ENCODE measurements at places on chromosomes 7 and 10.

- no peak for DNase-seq
These were observed 29.6 kb upstream of the ZNF273 start for GRCh38 chr7:64873517-64873916.

GRCh38 chr7:114703677-114704076 is 218.2 kb upstream of the MDFIC start:
- DNase-seq: no peak

GRCh38 chr10:61608255-61609033 is 54.3 kb upstream of the CABCOCO1 start:
- DNase-seq: no peak

- DNase-seq: no peak
These were observed 2.4 kb upstream of the CNOT4 start for GRCh38 chr7:135512135-135512887.

- no peak for DNase-seq
These were observed 324.4 kb upstream of the AOAH start for GRCh38 chr7:37048674-37049073.

GRCh38 chr10:93090619-93091018 is 16.9 kb downstream of the CYP26A1 start:
- DNase-seq: no peak

GRCh38 chr10:76558996-76559891 is 1078.4 kb downstream of the KCNMA1 start:
- no peak for DNase-seq

GRCh38 chr10:59903871-59904270 is 2.5 kb downstream of the CCDC6 start:
- DNase-seq: no peak

GRCh38 chr7:13489386-13489785 is 500.1 kb downstream of the ETV1 start:
- no peak for DNase-seq

GRCh38 chr7:51329696-51330263 is 13.2 kb upstream of the COBL start:
- DNase-seq: no peak

DNA sequence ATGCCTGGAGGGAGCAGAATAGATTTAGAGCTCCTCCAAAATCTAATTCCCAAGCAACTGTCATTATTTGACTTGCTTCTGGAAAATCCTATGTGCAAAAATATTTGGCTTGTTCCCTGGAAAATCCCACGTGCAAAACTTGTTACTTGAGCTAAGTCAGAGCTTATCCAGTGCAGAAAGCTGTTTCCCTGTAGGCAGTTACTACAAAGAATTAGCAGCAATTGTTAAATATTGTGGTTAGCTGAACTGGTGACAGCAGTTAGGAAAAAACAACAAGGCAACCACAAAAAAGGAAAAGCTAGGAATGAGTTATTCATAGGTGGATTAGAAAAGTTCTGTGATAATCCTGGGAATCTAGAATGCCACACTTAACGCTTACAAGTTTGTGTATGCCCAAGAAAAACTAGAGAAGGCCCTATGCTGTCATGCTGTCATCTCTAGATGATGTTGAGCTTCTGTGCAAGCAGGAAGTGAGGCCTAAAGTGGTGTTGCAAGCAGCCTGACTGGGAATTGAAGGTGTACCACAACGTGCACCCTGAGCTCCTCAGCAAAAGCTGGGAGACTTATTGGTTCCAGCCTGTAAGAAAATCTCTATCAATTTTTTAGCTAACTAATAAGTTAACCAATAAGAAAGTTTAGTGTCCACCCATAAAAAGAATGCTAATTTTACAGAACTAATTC is 738.6 kb upstream of the LRRTM3 start:
- DNase-seq: peak; percentile 79

DNA sequence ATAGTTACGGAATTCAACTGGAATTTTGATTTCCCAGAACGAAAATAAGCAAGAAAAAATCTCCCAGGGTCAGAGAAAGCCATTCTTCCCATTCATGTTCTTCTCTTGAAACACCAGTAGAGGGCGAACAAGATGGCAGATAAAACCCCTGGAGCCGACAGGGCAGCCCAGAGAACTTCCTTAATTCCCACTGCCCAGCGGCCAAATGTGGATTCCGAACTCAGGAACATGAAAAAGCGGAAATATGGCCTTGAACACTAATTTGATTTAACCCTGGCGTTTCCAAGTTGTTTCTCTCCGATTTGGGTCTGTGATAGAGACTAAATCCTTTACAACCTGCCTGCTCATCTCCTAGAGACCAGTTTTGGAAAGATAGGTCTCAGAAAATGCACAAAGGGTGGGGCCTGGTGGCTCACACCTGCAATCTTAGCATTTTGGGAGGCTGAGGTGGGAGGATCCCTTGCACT is 100.7 kb upstream of the WAC start:
- DNase-seq: peak; percentile 75

- no peak for DNase-seq
These were observed 219.9 kb downstream of the CELF2 start for GRCh38 chr10:11237571-11237970.
